Thymus (tissue), 14 donors: ENCODE measurements at places on chromosomes 4 and X.

DNA sequence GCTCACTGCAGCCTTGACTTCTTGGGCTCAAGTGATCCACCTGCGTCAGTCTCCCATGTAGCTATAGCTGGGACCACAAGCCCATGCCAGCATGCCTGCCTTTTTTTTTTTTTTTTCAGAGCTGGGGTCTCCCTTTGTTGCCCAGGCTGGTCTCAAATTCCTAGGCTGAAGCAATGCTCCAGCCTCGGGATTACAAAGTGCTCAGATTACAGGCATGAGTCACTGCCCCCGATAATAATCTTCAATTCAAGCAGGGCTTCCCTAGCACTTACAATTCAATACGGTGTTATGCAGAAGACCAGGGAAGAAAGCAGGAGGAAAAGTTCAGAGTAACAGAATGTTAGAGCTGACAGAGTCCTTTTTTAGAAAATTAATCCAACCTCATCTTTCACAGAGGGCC is 26.1 kb downstream of the OTOP1 start:
- no peak for DNase-seq

- DNase-seq = no peak
These were observed 249.3 kb downstream of the CHIC1 start for GRCh38 chrX:73812256-73812655.

DNA sequence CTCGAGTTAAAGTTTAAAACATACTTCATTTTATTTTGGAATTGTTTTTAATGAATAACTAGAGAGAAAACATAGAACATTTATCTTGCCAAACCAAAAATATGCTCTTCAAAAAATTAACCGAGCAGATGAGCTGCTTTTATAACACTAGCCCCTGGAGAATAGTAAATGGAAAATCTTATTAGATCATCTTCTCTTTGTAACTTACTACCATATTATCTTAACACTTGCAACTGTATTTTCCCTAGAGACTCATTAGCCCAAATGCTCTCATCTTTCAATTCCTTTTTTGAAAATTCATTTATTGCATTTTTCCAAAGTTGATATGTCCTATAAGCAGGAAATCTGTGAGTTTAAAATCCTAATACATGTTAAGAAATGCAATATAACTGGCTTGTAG is 143.3 kb downstream of the CAMK2D start:
- no peak for DNase-seq

- DNase-seq = peak; percentile 56
These were observed 1.2 kb downstream of the CXCL3 start for GRCh38 chr4:74037076-74037955.

DNA sequence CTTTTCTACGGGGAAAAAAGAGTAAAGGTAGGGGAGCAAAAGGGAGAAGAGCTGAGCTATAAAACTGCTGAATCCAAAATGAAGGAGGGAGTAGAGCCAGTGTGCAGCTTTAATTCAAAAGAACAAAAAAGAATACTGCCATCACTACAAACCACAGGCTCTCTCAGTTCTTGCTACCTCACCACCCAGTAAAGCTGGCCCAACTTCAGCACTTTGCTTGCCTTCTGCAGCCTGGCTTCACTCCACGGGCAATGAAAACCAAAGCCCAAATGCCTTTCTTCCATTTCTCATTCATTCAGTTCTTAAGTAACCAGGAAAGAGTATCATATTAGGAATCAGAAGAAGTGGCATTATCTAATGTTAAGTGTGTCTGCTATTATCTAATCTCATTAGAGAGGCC is 376.8 kb downstream of the BCOR start:
- no peak for DNase-seq

DNA sequence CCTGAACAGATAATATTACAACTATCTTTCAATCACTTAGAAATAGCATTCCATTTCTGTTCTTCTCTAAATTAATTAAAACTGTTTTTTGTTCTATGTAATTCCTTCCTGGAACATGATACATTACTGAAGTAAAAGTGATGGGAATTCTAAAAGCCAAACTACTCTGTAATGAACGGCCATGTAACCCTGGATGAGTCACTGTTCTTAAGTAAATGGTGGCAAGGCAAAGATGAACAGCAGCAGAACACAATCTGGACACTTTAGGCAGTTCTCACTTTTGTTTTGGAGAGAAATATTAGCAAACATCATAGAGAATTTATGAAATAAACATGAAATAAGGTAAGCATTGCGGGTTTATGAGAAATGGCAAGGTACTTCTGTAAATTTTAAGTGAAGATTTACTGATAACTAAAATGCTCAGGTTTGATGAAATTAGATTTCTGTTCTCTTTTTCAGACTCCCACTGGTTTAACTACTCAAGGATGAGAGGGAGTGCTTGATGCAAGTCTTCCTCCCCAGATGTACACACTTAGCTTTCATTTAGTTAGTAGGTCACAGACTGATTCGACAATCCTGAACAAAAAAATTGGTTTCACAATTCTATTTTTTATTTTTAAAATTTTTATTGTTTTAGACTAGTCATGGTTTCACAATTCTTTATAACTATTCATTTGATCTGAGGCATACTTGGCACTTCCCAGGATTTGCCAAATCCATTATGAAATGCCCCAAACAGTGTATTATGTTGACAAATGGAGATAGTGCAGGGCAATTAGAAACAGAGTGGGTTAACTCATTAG is 964 bp upstream of the GPR82 start:
- no peak for DNase-seq

GRCh38 chrX:110125446-110126162 is 122.7 kb downstream of the TMEM164 start:
- DNase-seq = no peak

DNA sequence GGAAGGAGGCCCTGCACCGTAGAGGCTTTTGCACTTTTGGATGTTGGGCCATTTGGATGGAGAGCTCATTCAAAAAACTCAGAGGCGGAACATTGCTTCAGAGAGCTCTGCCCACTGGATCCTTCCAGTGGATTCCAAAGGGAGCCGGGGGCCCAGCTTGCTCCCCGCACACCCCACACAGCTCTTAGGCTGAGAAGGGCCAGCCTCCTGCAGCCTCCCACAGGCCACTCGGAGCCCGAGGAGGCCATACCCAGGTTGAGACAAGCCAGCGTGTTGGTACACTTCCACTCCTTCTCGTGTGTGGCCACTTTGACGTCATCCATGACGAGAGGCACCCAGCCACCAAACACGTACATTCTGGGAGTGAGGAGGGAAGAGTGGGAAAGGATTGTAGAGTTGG is 10.3 kb downstream of the HCFC1 start:
- DNase-seq = no peak

GRCh38 chr4:88606832-88607231 is 14.6 kb downstream of the HERC3 start:
- no peak for DNase-seq

GRCh38 chr4:122576261-122577188 is 44.3 kb downstream of the IL21 start:
- DNase-seq = peak; percentile 84

GRCh38 chr4:108244606-108245005 is 75.9 kb upstream of the LEF1 start:
- DNase-seq = peak; percentile 31

GRCh38 chr4:147840838-147841738 is 109.2 kb downstream of the ARHGAP10 start:
- DNase-seq = no peak

- DNase-seq = no peak
These were observed 45.5 kb upstream of the RAB9B start for GRCh38 chrX:103877571-103877970.

DNA sequence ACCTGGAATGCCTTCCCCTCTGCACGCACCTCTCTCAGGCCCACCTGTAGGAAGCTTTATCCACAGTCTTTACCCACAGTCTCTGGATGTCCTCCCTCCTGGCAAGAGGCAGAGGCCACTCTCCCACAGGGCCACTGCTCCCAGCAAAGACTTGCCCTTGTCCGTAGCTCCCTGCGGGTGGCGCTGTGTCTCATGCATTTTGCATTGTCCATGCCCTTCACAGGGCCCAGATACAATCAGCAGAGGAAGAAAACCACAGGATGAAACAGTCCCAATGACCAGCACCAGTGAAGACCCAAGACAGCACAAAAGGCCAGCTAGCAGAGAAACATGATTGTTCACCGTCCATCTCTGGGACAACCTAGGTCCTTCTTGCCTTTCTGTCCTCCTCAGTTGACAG is 2.1 kb upstream of the NSG1 start:
- DNase-seq = no peak

DNA sequence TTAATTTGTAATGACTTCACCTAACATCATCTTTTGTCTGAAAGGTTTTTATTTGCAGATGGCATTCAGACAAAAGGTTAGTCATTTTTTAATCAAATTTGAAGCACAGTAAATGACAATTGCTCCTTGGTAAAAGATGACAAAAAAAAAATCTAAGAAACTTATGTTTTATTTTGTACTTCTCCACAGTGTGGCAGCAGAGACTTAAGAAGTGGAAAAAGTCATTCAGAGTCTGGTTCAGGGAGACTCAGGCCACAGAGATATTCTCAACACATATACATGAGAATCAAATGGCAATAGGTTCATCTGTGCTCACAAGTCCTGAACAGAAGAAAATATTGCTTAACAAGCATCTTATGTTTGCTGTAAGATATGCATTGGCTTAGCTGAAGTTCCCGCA is 436.2 kb downstream of the KCNIP4 start:
- DNase-seq = no peak

- no peak for DNase-seq
These were observed 1081.9 kb downstream of the FAT4 start for GRCh38 chr4:126396703-126397102.

GRCh38 chr4:152776352-152776751 is 3.2 kb downstream of the TIGD4 start:
- no peak for DNase-seq

DNA sequence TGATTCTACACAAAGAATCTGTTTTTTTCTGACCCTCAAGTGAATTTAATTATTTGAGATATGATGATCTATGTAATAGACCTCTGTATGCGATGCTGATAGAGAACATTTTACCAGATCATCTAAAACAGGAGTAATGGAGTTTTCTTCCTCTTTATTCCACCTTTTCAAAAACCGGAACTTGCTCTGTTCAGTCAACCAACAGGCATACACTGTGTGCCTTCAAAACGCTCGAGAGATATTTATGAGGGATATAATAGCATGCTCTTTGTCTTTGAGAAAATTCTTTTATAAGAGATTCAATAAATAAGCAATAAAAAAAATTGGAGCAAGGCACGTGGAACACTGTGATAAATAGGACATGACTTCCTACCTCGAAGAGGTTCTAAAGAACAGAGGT is 2.0 kb downstream of the NYX start:
- no peak for DNase-seq
